ENCODE measurements at places on chromosomes 12 and 14. TPM values are rescaled to one million over a fixed set of nuclear protein-coding genes. Genes with fewer than 3 reads are reported as not detected.

The PARPBP gene
- total RNA-seq, result 0.63 TPM

GRCh38 chr12:54036620-54037359, 3.9 kb downstream of the HOXC5 start:
- DNase-seq, result no peak

DNA sequence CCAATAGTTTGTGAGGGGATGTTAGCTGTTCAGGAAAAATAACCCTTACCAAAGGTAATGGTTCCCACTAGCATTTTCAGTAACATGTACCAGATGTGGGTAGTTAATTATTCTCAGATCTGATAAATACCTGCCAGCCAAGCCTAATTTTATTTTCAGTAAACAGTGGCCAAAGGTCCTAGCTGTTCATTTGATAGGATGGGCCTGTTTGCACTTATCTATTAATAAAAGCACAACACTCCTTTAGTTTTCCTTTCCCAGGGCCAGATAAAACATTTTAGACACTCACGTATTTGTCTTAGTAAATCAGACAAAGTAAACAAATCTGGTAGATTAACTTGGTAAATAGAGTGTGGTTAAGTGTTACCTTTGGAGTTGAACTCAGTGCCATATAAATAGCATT, 345.1 kb downstream of the RAD51B start:
- DNase-seq, result no peak

DNA sequence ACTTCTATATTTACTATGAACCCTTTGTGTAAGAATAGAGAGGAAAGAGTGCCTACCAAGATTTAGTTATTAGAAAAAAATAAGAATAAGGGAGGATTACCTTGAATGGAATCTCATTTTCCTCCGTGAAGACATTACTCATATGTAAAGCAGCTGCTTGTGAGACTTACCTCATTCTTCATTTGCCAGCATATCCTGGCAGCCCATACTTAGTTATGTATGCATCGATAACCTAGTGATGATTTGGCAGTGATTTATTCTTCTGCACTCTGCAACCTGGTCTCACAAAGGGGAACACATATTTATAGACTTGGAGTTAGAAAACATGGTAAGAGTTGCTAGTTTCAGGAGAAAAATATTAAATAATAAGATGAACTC, 56.8 kb downstream of the LRFN5 start:
- no peak for DNase-seq

The PAWR gene
- 75.4 TPM for total RNA-seq

GRCh38 chr12:113292091-113292490, 42.8 kb downstream of the SLC8B1 start:
- no peak for DNase-seq

- peak; percentile 85 for DNase-seq
Observed at GRCh38 chr12:63955831-63956666, 111.5 kb downstream of the SRGAP1 start.

DNA sequence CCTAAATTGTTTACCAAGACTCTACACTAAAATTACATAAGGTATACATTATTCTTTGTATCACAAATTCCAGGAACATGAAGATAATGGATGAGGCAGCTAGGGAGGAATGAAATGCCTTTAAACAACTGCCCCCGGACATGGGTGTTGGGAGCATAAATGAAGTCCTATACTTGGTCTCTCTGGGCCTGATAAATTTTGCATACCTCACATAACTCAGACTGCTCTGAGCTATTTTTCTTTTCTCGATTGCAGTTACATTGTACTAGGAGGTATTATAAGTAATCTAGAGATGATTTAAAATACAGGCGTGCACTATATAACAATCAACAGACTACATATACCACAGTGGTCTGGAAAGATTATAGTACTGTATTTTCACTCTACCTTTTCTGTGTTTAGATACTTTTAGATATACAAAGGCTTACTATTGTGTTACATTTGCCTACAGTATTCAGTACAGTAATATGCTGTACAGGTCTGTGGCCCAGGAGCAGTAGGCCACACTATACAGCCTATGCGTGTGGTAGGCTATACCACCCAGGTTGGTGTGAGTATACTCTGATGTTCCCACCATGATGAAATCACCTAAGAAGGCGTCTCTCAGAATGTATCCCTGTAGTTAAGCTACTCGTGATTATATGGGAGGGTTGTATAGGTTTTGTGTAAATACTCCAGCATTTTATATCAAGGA, 14.3 kb downstream of the FNTB start:
- no peak for DNase-seq

The RPL36AL gene
- 163 TPM for total RNA-seq

GRCh38 chr12:49091056-49091835, 3.4 kb downstream of the DHH start:
- no peak for DNase-seq

DNA sequence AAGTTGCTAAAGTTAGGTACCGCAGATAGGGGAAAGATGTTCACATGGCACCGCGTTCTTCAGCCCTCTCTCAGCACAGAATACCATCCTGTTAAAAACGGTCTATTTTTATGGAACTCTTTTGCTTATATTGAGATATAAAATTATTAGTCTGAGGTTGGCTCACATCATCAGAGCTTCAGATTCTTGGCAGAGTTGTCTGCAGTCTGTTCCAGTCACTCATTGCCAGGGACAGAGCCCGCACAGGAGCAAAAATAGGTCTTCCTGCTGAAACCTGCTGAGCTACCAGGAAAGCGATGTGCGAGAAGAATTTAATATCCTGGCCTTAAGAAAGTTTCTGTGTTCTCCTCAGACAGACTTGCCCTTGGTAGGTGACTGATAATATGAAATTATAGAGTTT, 249.8 kb downstream of the VRK1 start:
- no peak for DNase-seq
